ENCODE measurements at places on chromosomes 1 and 21. TPM values are rescaled to one million over a fixed set of nuclear protein-coding genes. Genes with fewer than 3 reads are reported as not detected.

FUCA1 gene
- 74.7 TPM for total RNA-seq

GRCh38 chr1:229258031-229258756 lies 12.7 kb upstream of the RAB4A start:
- peaks cover 4% of the 10 kb centered on the region for H3K4me1 ChIP-seq
- peak; percentile 65 for DNase-seq
- no peaks in the 10 kb centered on the region for H3K27me3 ChIP-seq
- no peak overlapping the region for H3K4me3 ChIP-seq
- H3K27ac ChIP-seq, result no peak overlapping the region

- no peaks in the 10 kb centered on the region for H3K36me3 ChIP-seq
- DNase-seq, result peak; percentile 38
- H3K4me1 ChIP-seq, result peaks cover 27% of the 10 kb centered on the region
- peak overlapping the region; percentile 38 for H3K4me3 ChIP-seq
- peak overlapping the region; percentile 93 for H3K27ac ChIP-seq
Observed at GRCh38 chr1:40980453-40981121, 1.1 kb downstream of the CTPS1 start.

FOXD2 gene
- total RNA-seq, result 0.72 TPM

DNA sequence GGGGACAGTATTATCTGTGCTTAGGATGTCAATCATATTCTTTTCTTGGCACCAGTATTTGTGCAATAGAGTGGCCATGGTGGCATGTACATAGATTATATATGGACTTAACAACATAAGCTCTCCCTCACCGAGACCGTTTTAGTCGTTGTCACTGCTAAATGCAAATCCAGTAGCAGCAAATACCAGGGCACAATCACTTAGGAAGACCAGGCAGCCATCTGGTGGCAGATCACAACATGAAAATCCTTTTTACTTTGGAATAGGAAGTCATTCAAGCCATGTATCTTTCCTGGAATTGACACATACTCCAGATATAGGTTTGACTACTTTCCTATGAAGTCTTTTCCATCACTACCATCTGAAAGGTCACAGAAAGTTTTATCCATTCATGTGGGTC lies 53.2 kb upstream of the C1orf87 start:
- no peak for DNase-seq
- H3K4me1 ChIP-seq, result no peaks in the 10 kb centered on the region
- H3K27ac ChIP-seq, result no peak overlapping the region
- no peak overlapping the region for H3K4me3 ChIP-seq

OR2T2 gene
- not detected for total RNA-seq

DNA sequence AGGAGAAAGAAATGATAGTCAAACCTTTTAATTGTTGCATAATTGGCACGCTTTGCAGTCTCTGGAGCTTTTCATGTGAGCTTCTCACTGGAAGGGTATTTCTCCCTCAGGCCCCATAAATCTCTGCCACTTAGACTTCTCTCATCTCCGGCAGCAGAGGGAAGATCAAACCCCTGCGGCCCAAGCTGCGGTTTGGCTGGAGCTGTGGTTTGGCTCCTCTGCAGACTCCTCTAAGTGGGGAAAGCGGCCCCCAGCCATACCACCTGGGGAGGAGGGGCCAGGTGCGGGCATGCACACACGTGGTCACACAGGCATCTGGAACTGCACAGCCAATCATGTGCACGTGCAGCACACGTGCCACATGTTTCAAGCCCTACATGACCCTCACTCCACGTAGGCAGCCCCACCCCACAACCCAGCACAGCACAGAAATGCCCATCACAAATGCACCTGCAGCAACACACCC lies 58.3 kb downstream of the UBE2T start:
- peaks cover 35% of the 10 kb centered on the region for H3K4me1 ChIP-seq
- H3K27me3 ChIP-seq, result no peaks in the 10 kb centered on the region
- no peak overlapping the region for H3K4me3 ChIP-seq
- no peaks in the 10 kb centered on the region for H3K36me3 ChIP-seq
- no peak for DNase-seq
- no peak overlapping the region for H3K27ac ChIP-seq

GRCh38 chr1:31583082-31583994 lies 7.0 kb downstream of the TINAGL1 start:
- H3K36me3 ChIP-seq, result no peaks in the 10 kb centered on the region
- H3K4me3 ChIP-seq, result no peak overlapping the region
- H3K27me3 ChIP-seq, result no peaks in the 10 kb centered on the region
- H3K4me1 ChIP-seq, result peaks cover 20% of the 10 kb centered on the region

DNA sequence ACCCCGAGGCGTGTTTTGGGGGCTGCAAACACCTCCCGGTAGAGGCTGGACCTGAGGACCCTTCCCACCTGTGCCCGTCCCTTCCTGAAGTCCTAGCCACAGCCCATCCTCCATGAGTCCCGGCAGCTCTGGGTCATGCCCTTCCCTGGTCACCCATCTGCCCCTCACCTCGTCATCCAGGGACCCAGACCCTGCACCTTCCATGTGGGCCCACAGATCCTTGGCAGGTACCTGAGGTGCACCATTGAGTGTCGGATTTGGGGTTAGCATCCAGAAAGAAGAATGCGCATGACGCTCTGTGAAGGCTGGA lies 6.8 kb downstream of the RNF187 start:
- H3K36me3 ChIP-seq, result peaks cover 54% of the 10 kb centered on the region
- no peaks in the 10 kb centered on the region for H3K27me3 ChIP-seq

DNA sequence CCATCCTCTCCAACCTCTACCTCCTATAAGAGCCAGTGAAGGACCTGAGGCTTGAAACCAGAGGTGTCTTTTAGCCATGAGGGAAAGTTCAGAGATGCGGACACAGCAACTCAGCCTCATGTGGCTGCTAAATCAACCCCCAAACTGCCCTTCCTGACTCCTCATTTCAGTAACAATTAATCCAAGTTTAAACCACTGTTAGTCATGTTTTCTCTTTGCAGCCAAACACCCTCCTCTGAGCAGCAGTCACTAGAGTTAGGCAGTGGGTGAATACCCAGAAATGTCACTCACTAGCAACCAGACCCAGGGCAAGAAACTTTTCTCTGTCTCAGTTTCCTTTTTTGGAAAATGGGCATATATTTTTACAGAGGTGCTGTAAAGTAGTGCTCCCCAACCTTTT lies 71.2 kb downstream of the KCNJ15 start:
- H3K27me3 ChIP-seq, result no peaks in the 10 kb centered on the region
- DNase-seq, result no peak
- H3K4me3 ChIP-seq, result no peak overlapping the region
- H3K4me1 ChIP-seq, result no peaks in the 10 kb centered on the region
- no peak overlapping the region for H3K27ac ChIP-seq
- H3K36me3 ChIP-seq, result no peaks in the 10 kb centered on the region

- no peaks in the 10 kb centered on the region for H3K36me3 ChIP-seq
- no peaks in the 10 kb centered on the region for H3K4me1 ChIP-seq
- H3K4me3 ChIP-seq, result no peak overlapping the region
- DNase-seq, result no peak
- H3K27me3 ChIP-seq, result no peaks in the 10 kb centered on the region
- no peak overlapping the region for H3K27ac ChIP-seq
Observed at GRCh38 chr1:20578062-20578461, 10.8 kb upstream of the CDA start.

GRCh38 chr1:42524330-42524729 lies 61.2 kb downstream of the CCDC30 start:
- DNase-seq, result no peak
- H3K4me3 ChIP-seq, result no peak overlapping the region
- no peaks in the 10 kb centered on the region for H3K27me3 ChIP-seq
- H3K27ac ChIP-seq, result no peak overlapping the region

NKAIN1 gene
- 10.2 TPM for total RNA-seq

DNA sequence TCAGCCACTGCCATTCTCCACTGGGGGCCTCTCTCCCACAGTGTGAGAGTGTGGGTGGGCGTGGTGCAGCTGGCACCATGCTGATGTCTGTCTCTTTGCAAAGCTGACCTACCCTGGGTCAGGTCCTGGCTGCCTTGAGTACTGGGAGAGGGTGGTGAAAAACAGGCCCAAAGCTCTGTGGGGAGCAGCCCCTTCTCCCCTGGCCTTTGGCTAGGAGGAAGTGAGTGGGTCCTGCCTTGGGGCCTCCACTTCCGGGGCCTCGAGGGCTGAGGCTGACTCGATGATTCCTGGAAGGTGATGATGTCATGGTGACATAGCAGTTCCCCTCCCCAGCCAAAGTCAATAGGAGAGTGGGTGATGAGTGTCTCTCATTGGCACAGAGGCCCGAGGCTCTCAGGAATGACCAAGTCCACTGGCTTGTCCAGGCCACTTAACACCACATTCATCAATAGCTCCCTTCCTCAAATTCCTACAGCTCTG lies 53.0 kb downstream of the IER5 start:
- H3K4me3 ChIP-seq, result no peak overlapping the region
- no peaks in the 10 kb centered on the region for H3K27me3 ChIP-seq
- H3K27ac ChIP-seq, result no peak overlapping the region
- no peak for DNase-seq
- H3K4me1 ChIP-seq, result peaks cover 10% of the 10 kb centered on the region
- no peaks in the 10 kb centered on the region for H3K36me3 ChIP-seq

MEAF6 gene
- 65.1 TPM for total RNA-seq

DNA sequence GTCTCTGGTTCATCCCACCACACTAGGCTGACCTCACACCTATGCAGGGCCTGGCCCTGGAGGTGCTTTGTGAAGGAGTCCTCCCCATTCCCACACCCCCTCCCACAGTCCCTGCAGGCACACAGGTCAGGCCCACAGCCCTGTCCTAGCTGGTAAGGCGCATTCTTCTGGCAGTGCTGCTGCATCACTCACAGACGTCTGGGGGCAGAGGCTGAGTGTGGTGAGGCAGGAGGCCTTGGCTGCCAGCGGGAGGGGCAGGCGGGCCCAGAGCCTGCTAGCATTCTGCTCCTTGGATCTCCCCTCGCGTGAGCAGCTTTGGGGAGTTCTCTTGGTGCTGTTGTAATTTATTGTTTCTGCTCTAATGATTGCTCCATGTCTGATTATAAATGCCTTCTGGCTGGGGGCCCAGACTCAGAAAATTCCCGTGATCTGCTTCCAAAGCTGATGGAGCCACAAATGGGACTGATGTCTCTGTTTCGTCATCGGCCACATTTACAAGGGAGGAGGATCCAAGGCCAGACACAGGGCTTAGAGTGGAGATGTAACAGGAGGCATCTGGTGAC lies 62.9 kb downstream of the TRABD2B start:
- H3K36me3 ChIP-seq, result no peaks in the 10 kb centered on the region
- H3K4me1 ChIP-seq, result peaks cover 5% of the 10 kb centered on the region
- no peaks in the 10 kb centered on the region for H3K27me3 ChIP-seq
- H3K4me3 ChIP-seq, result no peak overlapping the region
- DNase-seq, result peak; percentile 92

DNA sequence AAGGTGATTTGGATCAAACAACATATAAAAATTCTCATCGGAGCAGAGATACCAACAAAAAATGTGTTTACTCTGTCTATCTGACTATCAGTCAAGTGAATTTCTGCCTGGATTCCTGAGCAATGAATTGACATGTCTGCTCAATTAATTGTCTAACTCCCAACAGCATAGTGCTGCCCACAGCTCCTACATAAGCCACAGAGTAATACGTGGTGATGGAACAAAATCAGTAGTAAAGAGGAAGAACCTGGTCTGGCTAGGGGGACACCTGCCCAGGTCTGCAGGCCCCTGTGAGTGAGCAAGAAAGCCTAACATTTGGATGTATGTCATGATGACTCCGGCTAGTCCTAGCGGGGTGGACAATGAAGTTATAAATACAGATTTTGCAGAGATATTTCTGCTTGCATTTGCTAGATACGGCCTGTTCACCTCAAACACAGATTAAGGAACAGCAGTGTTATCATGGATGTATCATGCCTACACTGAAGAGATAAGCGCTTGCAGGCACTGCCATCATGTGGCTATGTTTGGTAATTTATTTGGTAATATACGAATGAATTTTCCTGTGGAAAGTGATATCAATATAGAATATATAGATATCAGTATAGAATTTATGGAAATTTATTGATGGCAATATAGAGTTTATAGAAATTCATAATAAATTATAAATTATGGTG lies 69.6 kb upstream of the LRRC8B start:
- no peak overlapping the region for H3K4me3 ChIP-seq
- no peaks in the 10 kb centered on the region for H3K4me1 ChIP-seq
- H3K27me3 ChIP-seq, result no peaks in the 10 kb centered on the region
- DNase-seq, result peak; percentile 40
- no peak overlapping the region for H3K27ac ChIP-seq

DNA sequence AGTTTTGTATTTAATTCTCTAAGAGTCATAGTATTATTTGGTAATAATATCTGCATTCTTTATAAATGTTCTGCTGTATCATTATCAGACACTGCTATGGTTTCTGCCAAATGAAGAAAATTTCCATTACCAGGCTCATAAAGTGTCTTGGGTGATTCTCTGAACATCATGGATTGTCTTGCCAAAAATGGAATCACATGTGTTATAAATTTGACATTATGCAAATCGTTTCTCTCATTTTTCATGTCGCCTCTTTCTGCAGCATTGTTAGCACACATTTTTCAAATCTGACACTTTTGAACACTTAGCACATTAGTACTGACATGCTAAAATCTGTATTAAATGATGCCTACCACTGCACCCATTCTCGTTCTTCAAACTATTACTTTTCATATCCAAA lies 74.2 kb upstream of the NEK7 start:
- H3K36me3 ChIP-seq, result no peaks in the 10 kb centered on the region
- no peak overlapping the region for H3K27ac ChIP-seq
- H3K4me3 ChIP-seq, result no peak overlapping the region
- H3K4me1 ChIP-seq, result no peaks in the 10 kb centered on the region
- H3K27me3 ChIP-seq, result no peaks in the 10 kb centered on the region

DNA sequence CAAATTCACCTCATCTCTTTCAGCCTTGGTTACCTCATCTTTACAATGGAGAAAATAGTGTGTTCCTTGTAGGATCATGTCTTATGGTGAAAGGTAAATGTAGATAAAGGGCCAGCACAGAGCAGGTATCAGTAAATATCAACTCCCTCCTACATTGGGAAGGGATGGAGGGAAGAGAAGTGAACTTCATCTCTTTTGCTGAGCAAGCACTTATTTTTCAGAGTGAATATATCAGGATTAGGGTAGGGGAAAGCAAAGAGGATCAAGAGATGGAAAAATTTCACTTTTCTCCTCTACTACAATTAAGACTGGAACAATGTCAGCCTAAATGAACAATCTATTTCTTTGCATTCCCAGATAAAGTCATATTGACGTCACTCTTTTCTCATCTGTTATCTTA lies 193.8 kb upstream of the JUN start:
- H3K27me3 ChIP-seq, result no peaks in the 10 kb centered on the region
- H3K36me3 ChIP-seq, result no peaks in the 10 kb centered on the region
- no peak overlapping the region for H3K4me3 ChIP-seq
- no peak overlapping the region for H3K27ac ChIP-seq

- no peak overlapping the region for H3K27ac ChIP-seq
- H3K4me1 ChIP-seq, result no peaks in the 10 kb centered on the region
Observed at GRCh38 chr1:183089025-183089639, 65.9 kb downstream of the LAMC1 start.

SPATA45 gene
- 0.39 TPM for total RNA-seq

- H3K36me3 ChIP-seq, result no peaks in the 10 kb centered on the region
- H3K27ac ChIP-seq, result no peak overlapping the region
- no peaks in the 10 kb centered on the region for H3K27me3 ChIP-seq
- H3K4me1 ChIP-seq, result peaks cover 5% of the 10 kb centered on the region
- no peak overlapping the region for H3K4me3 ChIP-seq
- DNase-seq, result no peak
Observed at GRCh38 chr1:110094931-110095654, 17.1 kb upstream of the UBL4B start.

GJA8 gene
- not detected for total RNA-seq

GBP5 gene
- total RNA-seq, result 0.96 TPM

- no peak for DNase-seq
- H3K36me3 ChIP-seq, result no peaks in the 10 kb centered on the region
- H3K27me3 ChIP-seq, result no peaks in the 10 kb centered on the region
- H3K4me3 ChIP-seq, result no peak overlapping the region
- no peak overlapping the region for H3K27ac ChIP-seq
Observed at GRCh38 chr1:247266053-247266452, 10.2 kb downstream of the VN1R5 start.

Data from adrenal gland (tissue), 19 donors.